Mesenteric fat pad (tissue), 1 donor: ENCODE measurements at places on chromosomes 16 and 17. TPM values are rescaled to one million over a fixed set of nuclear protein-coding genes. Genes with fewer than 3 reads are reported as not detected.

The PRCD gene
- 5.4 TPM for total RNA-seq

The NGFR gene
- total RNA-seq = 42.0 TPM

The LPCAT2 gene
- 15.7 TPM for total RNA-seq

The SLC16A11 gene
- total RNA-seq = 0.84 TPM

The HOXB7 gene
- 12.8 TPM for total RNA-seq

The CCL17 gene
- not detected for total RNA-seq

The ADORA2B gene
- total RNA-seq = 0.55 TPM

The TBX6 gene
- 0.67 TPM for total RNA-seq

The TAC4 gene
- not detected for total RNA-seq

GRCh38 chr16:426115-426905 is 861 bp downstream of the RAB11FIP3 start:
- no peak for DNase-seq

- DNase-seq = no peak
Observed at GRCh38 chr17:74282587-74283370, 8.7 kb downstream of the DNAI2 start.

DNA sequence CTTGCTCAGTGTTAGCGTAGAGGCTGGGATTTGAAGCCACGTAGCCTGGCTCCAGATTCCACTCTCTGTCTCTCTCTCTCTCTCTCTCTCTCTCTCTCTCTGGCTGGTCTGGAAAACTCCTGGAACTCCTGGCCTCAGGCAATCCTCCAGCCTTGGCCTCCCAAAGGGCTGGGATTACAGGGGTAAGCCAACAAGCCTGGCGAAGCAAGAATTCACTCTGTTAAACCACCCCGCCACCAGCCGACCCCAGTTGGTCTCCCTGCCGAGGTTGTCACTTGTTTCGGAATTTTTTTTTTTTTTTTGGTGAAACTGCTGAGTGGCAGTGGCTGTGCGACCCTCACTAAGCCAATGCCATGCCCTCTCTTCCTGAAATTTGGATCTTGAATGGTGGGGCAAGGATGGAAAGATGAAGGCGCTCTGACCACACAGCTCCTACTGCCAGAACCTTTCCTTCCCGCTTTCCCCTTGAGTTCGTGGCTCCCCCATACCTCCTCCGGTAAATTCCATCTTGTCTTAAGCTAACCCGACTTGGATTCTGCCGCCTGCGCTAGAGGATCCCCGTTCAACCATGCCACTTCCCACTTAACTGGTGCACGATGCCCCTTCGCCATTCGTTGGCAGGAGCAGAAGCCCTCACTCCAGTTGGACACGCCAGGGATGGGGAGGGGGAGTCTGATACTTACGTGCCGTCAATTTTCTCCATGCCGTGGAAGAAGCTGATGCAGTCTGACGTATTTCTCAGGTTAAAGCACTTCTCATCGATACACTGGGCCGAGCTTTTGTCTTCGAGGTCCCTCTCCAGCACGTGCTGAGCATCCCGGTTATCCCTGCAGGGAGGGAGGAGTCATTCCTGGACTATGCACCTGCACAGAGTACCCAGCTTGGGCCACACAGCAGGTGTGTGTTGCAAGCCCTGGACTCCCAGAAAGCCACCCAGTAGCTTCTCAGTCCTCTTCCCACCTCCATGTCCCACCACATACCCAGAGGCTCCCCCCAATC is 13.1 kb downstream of the TEKT5 start:
- peak; percentile 65 for DNase-seq

GRCh38 chr17:50883850-50884438 is 17.8 kb upstream of the TOB1 start:
- DNase-seq = peak; percentile 26

DNA sequence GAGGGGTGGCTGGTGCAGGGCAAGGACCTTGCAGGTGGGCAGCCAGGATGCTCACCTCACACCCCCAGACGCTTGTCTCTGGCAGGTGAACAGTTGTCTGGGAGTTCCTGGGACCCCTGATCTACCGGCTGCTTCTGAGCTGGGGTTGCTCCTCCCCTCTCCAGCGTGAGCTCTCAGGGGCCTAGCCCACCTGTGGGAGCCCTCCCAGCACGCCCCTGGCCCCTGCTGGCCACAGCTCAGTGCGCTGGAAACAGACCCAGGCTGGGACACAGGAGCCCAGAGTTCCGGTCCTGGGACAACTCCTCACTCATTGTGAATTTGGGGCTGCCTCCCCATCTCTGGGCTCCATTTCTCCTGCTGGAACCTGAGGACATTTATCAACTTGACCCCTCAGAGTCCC is 30.3 kb downstream of the ARHGAP23 start:
- DNase-seq = no peak

DNA sequence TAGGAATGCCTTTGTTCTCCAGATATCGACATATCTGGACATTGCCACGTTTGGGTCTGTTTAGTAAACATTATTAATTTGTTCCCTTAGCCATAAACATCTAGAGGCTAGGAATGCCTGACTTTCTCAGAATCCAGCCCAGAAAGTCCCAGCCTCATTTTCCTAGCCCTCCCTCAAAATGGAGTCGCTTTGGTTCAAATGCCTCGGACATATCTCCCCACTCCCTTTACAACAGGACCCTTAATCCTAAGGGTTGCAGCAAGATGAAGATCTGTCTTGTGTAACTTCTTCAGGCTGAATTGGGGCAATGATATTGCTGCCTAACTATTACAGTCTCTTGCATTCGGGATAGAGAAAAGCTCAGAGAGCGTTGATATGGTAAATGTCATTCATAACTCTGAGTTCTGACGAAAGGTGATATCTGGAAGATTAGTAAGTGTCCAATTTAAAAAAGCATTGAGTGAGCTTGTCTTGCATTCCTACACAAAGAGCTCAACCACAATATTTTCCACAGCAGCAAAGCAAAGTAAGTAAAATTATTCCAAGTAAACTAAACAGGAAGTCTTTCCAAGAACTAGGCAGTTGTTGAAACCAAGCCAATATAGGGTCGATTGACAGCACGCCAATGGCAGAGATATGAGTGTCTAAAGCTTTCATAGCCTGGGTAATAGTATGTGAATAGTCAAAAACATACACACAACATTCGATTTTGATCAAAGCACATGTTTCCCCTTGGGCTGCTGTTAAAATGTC is 46.0 kb upstream of the ARL4D start:
- DNase-seq = no peak

GRCh38 chr17:76994237-76994637 is 126.0 kb downstream of the MGAT5B start:
- no peak for DNase-seq

- no peak for DNase-seq
Observed at GRCh38 chr16:86391486-86391885, 118.8 kb upstream of the FOXF1 start.

DNA sequence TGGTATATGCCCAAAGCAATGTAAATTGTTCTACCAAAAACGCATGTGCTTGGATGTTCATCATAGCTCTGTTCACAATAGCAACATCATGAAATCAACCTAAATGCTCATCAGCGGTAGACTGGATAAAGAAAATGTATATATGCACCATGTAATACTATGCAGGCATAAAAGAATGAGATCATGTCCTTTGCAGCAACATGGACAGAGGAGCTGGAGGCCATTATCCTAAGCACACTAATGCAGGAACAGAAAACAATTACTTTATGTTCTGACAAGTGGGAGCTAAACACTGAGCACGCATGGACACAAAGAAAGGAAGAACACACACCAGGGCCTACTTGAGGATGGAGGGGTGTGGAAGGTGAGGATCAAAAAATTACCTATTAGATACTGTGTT is 33.7 kb downstream of the TANC2 start:
- no peak for DNase-seq

DNA sequence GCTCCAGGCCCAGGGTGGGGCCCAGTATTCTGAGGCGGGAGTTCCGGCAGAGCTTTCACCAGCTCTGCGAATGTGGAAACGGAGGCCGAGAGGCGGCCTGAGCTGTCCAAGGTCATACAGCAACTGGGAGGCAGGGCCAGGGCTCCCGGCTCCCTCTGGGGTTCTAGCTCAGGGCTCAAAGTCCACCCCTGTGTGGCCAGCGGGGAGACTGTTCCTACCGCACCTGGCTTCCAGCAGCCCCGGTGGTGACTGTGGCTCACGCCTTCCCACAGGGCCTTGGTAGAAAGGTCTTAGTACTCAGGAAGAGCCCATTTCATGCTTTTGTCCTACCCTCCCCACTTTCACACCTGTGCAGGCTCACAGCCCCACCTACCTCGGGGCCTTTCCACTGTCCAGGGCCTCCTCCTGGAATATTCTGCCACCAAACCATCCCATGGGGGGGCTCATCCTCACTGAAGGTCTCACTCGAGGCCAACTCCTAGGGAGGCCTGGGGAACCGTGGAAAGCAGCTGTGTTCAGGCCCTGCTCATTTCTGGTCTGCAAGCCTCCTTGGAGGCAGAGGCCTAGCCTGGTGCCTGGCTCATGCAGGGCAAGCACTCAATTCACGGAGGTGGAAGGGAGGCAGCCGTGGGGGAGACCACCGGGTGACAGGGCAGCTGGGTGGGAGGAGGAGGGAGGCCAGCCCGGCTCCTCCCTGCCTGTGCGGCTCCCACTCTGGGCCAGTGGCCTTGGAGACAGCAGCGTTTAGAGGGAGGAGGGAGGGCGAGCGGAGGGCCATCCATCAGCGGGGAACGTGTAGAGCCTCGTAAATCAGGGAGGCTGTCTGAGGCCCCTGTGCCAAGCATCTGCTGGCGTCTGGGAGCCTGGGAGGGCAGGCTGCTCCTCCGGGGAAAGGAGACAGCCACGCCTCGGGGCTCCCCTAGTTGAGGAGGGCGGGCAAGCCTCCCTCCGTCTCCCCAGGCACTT is 12.7 kb upstream of the DOC2B start:
- DNase-seq = no peak

DNA sequence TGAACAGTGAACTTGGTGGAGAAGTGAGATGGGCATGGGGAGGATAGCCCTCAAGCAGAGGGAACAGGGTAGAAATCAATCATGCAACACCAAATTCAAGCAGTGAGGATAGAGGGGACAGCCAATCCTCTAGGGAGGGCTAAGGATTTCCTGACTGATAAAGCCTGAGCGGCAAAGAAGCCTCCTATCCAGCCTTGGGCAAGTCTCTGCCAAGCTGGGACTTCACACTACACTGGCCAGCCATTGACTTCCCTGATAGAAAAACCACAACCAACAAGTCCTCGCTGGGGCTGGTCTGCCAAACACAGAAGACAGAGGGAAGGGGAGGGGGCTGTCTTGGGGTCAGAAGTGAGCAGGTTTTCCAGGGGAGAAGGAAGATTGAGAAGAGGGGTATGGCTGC is 2.5 kb upstream of the FBXL19 start:
- no peak for DNase-seq

DNA sequence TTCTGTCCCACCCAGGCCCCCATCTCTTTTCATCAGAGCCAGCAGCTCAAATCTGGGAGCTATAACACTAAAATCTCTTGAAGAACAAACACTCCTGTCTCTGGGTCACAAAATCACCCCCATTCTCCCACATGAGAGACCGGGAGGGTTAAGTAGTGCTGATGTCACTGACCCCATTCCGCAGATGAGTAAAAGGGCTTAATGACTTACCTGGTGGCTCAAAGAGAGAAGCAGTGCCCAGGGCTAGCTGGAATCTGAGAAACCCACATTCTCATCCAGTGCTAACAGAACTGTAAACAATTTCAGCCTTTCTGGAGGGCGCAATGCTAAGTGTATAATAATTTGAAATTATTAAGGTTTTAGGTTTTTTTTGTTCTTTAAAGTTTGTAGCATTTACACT is 26.3 kb upstream of the LHX1 start:
- DNase-seq = no peak

- peak; percentile 57 for DNase-seq
Observed at GRCh38 chr17:77637818-77638575, 320.5 kb upstream of the TNRC6C start.

DNA sequence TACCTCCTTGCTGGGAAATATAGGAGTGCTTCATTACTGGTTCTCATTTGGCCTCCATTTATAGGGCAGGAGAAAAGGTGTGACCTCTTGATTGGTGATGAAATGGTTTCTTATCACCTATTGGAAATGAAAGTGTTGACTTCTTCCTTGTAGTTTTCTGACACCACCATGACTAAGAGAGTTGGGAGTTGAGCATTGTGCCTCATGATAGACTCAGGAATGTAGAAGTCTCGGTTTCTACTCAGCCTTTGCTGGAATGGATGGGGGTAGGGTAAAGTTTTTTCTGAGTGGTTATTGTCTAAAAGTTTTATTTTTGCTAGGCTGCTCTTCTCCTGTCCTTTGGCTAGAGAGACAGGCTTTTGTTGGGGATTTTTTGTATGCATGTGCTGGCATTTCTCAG is 117.4 kb downstream of the PHKB start:
- DNase-seq = no peak

DNA sequence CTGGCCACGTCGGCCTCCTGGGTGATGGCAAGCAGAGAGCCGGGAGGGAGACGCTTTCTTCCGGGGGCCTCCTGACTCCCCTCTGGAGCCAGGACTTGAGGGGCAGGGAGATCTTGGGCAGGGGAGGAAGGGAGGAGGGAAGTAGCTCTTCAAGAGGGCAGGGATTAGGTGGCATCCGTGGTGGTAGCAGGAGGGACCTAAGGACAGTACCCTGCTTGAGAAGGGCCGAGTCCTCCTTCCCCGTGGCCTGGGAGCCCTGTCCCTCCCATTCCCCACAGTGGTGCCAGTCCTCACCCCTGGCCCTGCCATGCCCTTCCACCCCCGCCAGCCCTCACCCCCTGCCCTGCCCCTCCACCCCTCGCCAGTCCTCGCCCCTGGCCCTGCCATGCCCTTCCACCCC is 12.6 kb downstream of the TAX1BP3 start:
- no peak for DNase-seq

DNA sequence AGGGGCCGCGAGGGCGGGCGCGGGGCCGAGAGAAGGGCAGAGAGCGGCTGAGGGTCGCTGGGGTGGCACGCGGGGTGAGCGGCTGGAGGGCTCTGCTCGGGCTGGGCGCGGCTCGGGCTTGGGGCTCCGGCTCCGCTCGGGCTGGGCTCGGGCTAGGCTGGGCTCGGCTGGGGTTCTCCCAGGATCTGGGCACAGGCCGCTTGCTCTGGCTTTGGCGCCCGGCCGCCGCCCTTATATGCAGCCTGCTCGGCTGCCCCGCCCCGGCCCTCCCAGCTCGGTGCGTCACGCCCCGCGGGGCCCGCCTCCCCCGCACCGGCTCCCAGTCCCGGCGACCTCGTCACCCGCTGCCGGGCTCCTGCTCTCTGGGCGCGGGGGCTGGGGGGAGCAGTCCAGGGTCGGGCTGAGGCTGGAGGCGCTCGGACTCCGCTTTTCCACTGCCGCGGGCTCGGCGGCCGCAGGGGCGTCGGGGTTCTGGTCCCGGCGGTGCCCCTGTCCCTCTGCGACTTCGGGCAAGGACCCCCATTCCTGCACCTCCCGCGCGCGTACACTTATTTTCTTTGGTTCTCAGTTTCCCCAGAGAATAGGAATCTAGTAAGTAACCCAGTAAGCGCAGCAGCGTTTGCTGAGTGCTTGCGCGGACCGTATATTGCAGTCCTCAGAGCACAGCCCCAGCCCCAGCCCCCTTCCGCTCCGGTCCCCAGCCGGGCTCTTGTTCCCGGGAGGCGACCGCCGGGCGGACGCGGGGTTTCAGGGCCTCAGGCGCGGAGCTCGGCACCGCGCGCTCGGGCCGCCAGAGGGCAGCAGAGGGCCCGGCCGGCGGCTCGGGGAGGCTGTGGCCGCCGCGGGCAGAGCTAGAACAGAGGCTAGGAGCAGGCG is at the start of gene RASD1:
Gene RASD1 (minus strand): TSS at position 207 of the 876 bp plus-strand sequence. CDS start 214 bp downstream, outside the sequence.
- DNase-seq = peak; percentile 98
